ENCODE measurements at places on chromosomes 3 and 15. TPM values are rescaled to one million over a fixed set of nuclear protein-coding genes. Genes with fewer than 3 reads are reported as not detected.

NRROS gene
- total RNA-seq: 2.1 TPM

ROPN1 gene
- not detected for total RNA-seq

DNA sequence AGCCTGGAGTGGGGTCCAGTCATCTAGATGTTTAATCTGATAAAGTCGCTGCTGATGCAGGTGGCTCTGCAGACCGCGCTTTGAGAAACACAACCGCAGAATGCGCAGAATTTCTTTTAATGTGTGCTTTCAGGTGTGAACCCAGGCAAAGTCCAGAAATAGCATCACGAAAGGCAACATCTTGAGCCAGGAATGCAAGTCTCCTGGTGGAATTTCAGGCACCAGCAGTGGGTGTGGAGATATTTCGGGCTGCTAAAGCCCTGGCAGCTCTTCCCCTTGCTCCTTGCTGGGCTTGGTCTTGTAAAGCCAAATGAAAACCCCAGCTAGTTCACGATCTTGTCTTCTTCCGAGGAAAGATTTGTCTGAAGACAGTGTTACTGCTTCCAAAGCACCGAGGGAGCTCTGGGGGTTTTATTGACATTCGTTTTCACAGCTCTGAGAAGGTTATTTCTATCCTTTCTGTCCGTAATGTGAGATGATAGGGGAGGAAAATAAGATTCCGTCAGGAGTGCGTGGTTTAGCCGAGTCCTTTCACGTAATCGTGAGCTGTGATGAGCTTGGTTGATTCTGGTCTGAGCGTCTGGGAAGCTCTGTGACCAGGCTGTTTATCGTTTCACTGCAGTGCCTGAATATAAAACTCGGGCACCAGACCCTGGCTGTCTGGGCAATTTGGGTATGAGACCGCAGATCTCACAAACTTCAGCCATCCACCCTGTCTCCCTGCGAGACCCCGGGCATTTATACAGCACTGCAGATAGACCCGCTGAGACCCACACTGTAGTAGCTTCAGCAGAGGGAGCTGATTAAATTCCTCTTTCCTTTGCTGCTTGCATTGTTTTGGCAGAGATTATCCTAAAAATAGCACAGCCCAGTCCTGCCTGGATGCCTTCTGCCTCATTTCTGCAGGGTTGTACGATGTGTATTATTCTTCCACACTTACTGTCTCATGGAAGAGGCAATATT is 67.0 kb upstream of the SLC25A26 start:
- no peak overlapping the region for H3K4me3 ChIP-seq
- DNase-seq: no peak
- no peak overlapping the region for H3K27ac ChIP-seq
- no peaks in the 10 kb centered on the region for H3K27me3 ChIP-seq

- no peaks in the 10 kb centered on the region for H3K4me1 ChIP-seq
- H3K36me3 ChIP-seq: no peaks in the 10 kb centered on the region
- DNase-seq: no peak
- no peaks in the 10 kb centered on the region for H3K27me3 ChIP-seq
- no peak overlapping the region for H3K27ac ChIP-seq
- H3K4me3 ChIP-seq: no peak overlapping the region
These were observed 411.0 kb upstream of the NR2F2 start for GRCh38 chr15:95919460-95919859.

GRCh38 chr3:1131166-1131565 is 38.3 kb downstream of the CNTN6 start:
- no peaks in the 10 kb centered on the region for H3K4me1 ChIP-seq
- H3K27me3 ChIP-seq: no peaks in the 10 kb centered on the region
- H3K36me3 ChIP-seq: no peaks in the 10 kb centered on the region

GRCh38 chr3:195030791-195031321 is 240.1 kb downstream of the XXYLT1 start:
- no peak overlapping the region for H3K4me3 ChIP-seq
- no peak for DNase-seq
- no peaks in the 10 kb centered on the region for H3K36me3 ChIP-seq
- peak overlapping the region; percentile 41 for H3K27ac ChIP-seq

MAP6D1 gene
- total RNA-seq: 9.9 TPM

USP13 gene
- total RNA-seq: 3.1 TPM

- no peak overlapping the region for H3K27ac ChIP-seq
- DNase-seq: no peak
- H3K4me1 ChIP-seq: no peaks in the 10 kb centered on the region
- H3K27me3 ChIP-seq: no peaks in the 10 kb centered on the region
These were observed 167.5 kb downstream of the NR2F2 start for GRCh38 chr15:96497951-96498350.

GOLGA6D gene
- total RNA-seq: not detected

- H3K27me3 ChIP-seq: no peaks in the 10 kb centered on the region
- H3K36me3 ChIP-seq: peaks cover 20% of the 10 kb centered on the region
- peak overlapping the region; percentile 39 for H3K27ac ChIP-seq
- H3K4me3 ChIP-seq: no peak overlapping the region
These were observed 151.5 kb downstream of the LRRK1 start for GRCh38 chr15:101070502-101071273.

DNA sequence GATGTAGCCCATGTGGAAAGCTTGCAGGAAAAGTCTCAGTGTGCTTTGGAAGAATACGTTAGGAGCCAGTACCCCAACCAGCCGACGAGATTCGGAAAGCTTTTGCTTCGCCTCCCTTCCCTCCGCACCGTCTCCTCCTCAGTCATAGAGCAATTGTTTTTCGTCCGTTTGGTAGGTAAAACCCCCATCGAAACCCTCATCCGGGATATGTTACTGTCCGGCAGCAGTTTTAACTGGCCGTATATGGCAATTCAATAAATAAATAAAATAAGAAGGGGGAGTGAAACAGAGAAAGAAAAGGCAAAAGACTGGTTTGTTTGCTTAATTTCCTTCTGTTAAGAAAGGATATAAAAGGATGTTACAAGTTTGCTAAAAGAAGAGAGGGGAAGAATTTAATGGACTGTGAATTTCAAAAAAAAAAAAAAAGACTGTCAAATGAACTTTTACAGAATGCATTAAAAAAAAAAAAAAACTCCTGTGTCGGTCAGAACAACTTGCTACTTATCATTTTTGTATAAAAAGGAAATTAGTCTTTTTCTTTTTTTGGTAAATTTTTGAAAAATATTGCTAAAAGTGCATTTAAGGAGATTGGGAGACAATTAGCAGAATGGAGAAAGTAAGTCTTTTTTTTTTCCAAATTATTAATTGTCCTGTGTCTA is 7.0 kb downstream of the NR2F2 start:
- H3K4me1 ChIP-seq: no peaks in the 10 kb centered on the region
- no peak for DNase-seq
- H3K4me3 ChIP-seq: peak overlapping the region; percentile 54
- H3K27ac ChIP-seq: no peak overlapping the region
- peaks cover 10% of the 10 kb centered on the region for H3K36me3 ChIP-seq

DNA sequence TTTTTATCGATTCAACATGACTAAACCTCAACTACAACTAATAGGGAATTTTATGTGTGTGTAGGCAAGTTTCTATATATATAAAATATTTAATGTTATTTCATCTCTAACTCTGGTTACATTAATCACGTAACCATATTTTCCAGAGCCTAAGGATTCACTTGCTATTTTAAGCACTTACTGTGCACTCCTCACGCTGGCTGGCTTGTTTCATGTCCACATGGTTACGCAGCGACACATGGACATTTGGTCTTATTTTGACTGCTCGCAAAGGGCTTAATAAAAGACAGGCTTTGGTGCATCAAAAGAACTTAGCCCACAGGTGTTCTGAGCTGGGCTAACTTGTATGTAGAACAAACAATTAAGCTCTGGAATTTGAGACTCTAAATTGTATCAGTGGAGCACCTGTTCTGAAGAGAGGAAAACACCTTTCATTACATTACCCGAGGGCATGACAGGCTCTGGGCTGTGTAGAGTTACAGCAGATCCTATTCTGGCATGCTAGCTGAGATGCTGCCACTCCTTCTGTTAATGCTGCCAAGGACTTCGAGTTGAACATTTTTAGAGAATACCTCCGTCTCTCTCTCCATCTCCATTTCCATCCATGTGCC is 130.0 kb upstream of the NR2F2 start:
- H3K4me3 ChIP-seq: no peak overlapping the region
- no peaks in the 10 kb centered on the region for H3K4me1 ChIP-seq
- no peak overlapping the region for H3K27ac ChIP-seq
- H3K36me3 ChIP-seq: no peaks in the 10 kb centered on the region

GRCh38 chr3:102329066-102329465 is 105.7 kb upstream of the ZPLD1 start:
- H3K27me3 ChIP-seq: no peaks in the 10 kb centered on the region
- no peak overlapping the region for H3K27ac ChIP-seq
- no peaks in the 10 kb centered on the region for H3K36me3 ChIP-seq
- DNase-seq: no peak
- H3K4me3 ChIP-seq: no peak overlapping the region

- no peak overlapping the region for H3K4me3 ChIP-seq
- DNase-seq: no peak
- no peaks in the 10 kb centered on the region for H3K27me3 ChIP-seq
- no peaks in the 10 kb centered on the region for H3K4me1 ChIP-seq
These were observed 55.3 kb downstream of the BBX start for GRCh38 chr3:107578091-107578490.

KLHL6 gene
- 1.6 TPM for total RNA-seq

- H3K4me1 ChIP-seq: no peaks in the 10 kb centered on the region
- H3K27me3 ChIP-seq: no peaks in the 10 kb centered on the region
- no peak for DNase-seq
- H3K4me3 ChIP-seq: no peak overlapping the region
- H3K36me3 ChIP-seq: peaks cover 70% of the 10 kb centered on the region
These were observed 50.2 kb upstream of the LRRC58 start for GRCh38 chr3:120399372-120399771.

PIERCE2 gene
- total RNA-seq: not detected

FAM107A gene
- 93.3 TPM for total RNA-seq

GRCh38 chr3:81666502-81667121 is 94.8 kb downstream of the GBE1 start:
- no peak overlapping the region for H3K27ac ChIP-seq
- no peak for DNase-seq
- H3K27me3 ChIP-seq: no peaks in the 10 kb centered on the region

IL5RA gene
- total RNA-seq: not detected

DNA sequence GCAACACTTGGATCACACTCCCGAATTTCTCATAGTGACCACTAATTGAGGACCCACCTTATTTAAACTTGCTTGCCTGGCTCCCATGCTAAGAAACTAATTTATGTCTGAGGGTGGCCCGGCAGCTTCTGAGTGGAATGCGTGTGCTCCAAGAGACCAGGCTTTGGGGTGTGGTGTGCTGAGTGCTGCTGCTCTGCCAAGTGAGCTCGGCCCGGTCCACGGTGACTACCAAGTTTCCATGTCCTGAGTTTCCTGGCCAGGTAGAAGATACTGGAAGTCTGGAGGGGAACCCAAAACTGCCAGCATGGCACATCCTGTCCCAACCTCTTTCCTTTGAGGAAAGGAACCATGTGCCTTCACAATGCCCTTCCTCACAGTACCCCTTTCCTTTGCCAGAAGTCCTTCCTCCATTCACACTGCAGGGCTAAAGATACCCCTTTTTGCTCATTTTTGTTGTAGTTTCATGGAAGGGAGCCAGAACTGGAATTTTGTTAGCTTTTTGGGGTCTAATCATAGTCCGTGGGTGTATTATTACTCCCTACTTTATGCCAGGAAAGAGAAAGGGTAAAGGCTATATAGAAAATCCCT is 59.1 kb upstream of the ACAD9 start:
- no peaks in the 10 kb centered on the region for H3K27me3 ChIP-seq
- H3K27ac ChIP-seq: no peak overlapping the region
- no peak for DNase-seq
- no peak overlapping the region for H3K4me3 ChIP-seq
- H3K4me1 ChIP-seq: no peaks in the 10 kb centered on the region

- H3K4me1 ChIP-seq: peaks cover 20% of the 10 kb centered on the region
- no peaks in the 10 kb centered on the region for H3K27me3 ChIP-seq
- peak overlapping the region; percentile 59 for H3K27ac ChIP-seq
- no peak overlapping the region for H3K4me3 ChIP-seq
- no peak for DNase-seq
- H3K36me3 ChIP-seq: no peaks in the 10 kb centered on the region
These were observed 23.3 kb downstream of the AKAP13 start for GRCh38 chr15:85403745-85404144.

- H3K27me3 ChIP-seq: no peaks in the 10 kb centered on the region
- DNase-seq: no peak
- H3K4me1 ChIP-seq: no peaks in the 10 kb centered on the region
- H3K36me3 ChIP-seq: no peaks in the 10 kb centered on the region
- no peak overlapping the region for H3K4me3 ChIP-seq
These were observed 19.9 kb downstream of the GOLM2 start for GRCh38 chr15:44308415-44308814.

POLG gene
- 63.7 TPM for total RNA-seq

- no peak overlapping the region for H3K4me3 ChIP-seq
- no peak for DNase-seq
- no peaks in the 10 kb centered on the region for H3K27me3 ChIP-seq
These were observed 17.1 kb upstream of the GCNT3 start for GRCh38 chr15:59594493-59594942.

DNA sequence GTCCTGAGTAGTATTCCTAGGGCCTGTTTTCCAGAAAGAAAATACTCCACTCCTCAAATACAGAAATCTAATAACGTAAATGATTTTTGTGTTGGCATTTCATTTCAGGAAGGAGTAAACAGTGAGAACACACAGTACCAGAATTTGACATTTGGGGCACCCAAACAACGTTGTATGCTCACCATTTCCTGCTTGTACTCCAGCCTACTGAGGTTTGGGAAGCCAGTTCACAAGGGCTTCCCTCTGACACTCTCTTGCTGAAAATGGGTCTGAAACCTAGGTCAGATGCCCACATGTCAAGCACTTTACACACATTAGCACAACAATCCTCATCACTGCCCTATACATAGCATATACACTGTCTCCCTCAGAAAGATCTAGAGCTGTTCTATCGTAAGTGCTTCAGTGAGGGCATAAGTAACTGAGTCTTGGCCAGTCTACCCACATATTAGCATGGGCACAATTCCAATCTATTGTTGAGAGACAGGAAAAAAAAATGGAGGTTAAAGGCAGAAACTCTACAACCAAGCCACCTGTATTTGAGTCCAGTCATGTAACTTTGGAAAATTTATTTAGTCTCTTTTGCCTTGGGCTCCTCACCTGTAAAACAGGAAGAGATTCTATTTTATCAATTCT is 43.5 kb upstream of the RSL24D1 start:
- no peak overlapping the region for H3K4me3 ChIP-seq
- H3K36me3 ChIP-seq: no peaks in the 10 kb centered on the region
- H3K4me1 ChIP-seq: no peaks in the 10 kb centered on the region
- H3K27me3 ChIP-seq: no peaks in the 10 kb centered on the region
- H3K27ac ChIP-seq: no peak overlapping the region

STAG1 gene
- total RNA-seq: 36.5 TPM

GRCh38 chr3:144129536-144130214 is 158.1 kb downstream of the DIPK2A start:
- DNase-seq: no peak
- H3K4me3 ChIP-seq: no peak overlapping the region
- H3K36me3 ChIP-seq: no peaks in the 10 kb centered on the region
- no peaks in the 10 kb centered on the region for H3K4me1 ChIP-seq
- H3K27ac ChIP-seq: no peak overlapping the region

- H3K4me3 ChIP-seq: no peak overlapping the region
- H3K27me3 ChIP-seq: no peaks in the 10 kb centered on the region
- H3K27ac ChIP-seq: no peak overlapping the region
These were observed 10.3 kb downstream of the DZIP3 start for GRCh38 chr3:108599677-108600409.

CFAP92 gene
- total RNA-seq: 1.5 TPM

GRCh38 chr3:137349557-137350348 is 392.0 kb downstream of the IL20RB start:
- H3K27me3 ChIP-seq: no peaks in the 10 kb centered on the region
- no peak overlapping the region for H3K4me3 ChIP-seq
- H3K27ac ChIP-seq: no peak overlapping the region
- no peaks in the 10 kb centered on the region for H3K36me3 ChIP-seq
- no peak for DNase-seq
- H3K4me1 ChIP-seq: no peaks in the 10 kb centered on the region

GRCh38 chr3:184822654-184823053 is 10.7 kb downstream of the VPS8 start:
- no peaks in the 10 kb centered on the region for H3K36me3 ChIP-seq
- no peak for DNase-seq
